ENCODE measurements at places on chromosomes 2 and 18.

DNA sequence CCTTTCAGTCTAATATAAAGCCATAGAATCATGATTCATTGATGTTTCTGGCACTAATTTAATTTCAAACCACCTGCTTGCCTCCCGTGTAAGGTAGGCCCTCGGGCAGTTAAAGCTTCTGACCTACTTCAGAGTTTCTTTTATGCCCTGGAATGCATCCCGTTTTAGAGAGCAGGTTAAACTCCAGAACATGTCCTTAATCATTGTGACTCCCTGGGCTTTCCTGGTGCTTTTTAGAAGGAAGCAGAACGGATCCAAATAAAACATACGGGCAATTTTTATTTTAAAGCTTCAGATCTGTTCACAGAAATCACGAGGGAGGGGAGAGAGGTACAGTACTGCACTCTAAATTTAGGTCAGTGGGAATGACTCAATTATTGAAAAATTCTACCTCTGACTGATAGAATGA, 134.8 kb downstream of the GCA start:
- DNase-seq = no peak

DNA sequence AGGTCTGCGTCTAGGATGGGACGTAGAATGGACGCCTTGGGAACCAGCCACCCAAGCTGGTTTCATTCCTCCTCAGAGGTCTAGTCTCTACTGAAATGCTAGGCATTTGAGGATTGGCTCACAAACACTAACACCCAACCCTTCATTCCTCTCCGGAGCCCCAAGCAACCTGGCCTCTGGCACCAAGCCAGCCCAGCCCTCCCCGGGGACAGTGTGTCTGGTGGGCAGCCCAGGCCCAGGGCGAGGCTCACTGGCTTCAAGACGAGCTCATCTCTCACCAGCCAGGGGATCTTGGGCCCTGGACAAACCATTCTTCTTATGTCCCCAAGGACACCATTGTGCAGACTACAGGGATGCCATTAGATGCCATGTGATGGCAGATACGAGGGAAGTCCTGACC, 182.5 kb downstream of the CTIF start:
- no peak for DNase-seq

DNA sequence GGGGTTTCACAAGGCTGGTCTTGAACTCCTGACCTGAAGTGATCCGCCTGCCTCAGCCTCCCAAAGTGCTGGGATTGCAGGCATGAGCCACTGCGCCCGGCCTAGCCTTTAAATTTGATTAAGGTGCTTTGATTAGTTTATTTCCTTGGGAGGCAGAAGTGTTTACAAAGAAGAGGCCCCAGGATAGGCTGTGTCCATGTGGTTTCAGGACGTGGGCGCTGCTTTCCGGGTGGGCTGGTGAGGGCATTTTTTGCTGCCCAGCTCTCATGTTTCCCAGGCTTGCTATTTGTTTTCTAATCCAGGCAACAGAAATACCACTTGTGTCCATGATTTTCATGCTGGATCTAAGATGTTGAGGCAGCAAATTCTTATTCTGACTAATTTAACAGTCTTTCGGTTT, 124.2 kb downstream of the SH3RF3 start:
- DNase-seq = no peak

DNA sequence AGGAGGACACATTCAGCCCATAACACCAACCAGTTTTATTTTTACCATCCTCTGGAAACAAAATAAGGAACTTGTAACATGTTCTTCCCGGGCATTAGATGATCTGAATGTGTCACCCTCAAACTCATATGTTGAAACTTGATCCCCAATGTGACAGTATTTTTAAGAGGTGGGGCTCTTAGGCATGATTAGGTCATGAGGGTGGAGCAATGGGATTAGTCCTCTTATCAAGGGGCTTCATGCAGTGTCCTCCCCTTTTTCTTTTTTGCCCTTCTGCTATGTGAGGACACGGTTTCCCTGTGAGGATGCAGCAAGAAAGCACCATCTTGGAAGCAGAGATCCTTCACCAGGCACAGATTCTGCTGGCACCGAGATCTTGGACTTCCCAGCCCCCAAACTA, 401.5 kb upstream of the TRIB2 start:
- DNase-seq = no peak

DNA sequence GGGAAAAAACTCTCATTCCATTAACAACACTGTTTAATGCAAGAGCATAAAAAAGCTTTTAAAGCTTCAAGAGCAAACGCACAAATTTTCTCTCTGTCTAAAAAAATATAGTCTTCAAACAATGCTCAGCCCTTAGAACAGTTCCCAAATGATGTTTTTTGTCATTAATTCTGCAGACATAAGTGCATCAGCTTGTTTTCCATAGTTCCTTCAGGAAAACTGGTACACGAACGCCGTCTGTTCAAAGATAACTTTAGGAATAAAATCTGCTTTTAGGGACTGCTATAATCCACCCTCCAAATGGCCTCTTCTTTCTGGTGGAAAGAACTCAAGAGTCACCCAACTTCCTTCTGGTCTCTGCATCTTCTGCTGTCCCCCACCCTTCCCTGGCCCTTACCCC, 98.2 kb upstream of the SLC66A3 start:
- no peak for DNase-seq

DNA sequence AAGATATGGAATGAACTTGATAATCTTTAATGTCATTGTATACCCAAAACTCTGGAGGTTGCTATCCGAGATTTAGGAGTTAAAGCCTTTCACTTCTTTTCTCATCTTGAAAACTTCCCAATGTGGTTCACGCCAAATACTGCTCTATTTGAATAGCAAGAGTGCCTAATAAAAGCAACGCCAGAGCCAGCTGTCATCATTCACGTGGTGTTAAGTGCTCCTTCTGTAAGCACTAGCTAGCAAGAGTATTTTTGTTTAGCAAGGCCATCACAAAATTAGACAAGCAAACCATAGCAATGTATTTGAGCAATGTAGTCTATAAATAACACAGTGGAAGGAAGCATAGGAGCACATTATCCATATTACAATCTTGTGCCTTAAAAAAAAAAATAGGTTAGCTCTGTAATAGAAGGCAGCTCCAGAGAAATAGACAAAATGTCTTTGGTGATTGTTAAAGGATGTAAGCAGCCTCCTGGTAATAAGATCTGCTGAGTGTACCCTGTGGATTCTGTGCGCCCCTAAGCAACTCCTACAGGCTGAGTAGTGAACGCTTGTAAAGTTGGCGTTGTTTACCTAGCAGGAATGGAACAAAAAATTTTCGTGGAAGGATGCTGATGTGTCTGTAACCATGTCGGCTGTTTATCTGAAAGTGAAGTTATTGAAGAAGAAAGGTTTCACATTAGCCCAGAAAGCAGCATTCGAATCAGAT, 518.0 kb downstream of the CNTNAP5 start:
- DNase-seq = no peak

DNA sequence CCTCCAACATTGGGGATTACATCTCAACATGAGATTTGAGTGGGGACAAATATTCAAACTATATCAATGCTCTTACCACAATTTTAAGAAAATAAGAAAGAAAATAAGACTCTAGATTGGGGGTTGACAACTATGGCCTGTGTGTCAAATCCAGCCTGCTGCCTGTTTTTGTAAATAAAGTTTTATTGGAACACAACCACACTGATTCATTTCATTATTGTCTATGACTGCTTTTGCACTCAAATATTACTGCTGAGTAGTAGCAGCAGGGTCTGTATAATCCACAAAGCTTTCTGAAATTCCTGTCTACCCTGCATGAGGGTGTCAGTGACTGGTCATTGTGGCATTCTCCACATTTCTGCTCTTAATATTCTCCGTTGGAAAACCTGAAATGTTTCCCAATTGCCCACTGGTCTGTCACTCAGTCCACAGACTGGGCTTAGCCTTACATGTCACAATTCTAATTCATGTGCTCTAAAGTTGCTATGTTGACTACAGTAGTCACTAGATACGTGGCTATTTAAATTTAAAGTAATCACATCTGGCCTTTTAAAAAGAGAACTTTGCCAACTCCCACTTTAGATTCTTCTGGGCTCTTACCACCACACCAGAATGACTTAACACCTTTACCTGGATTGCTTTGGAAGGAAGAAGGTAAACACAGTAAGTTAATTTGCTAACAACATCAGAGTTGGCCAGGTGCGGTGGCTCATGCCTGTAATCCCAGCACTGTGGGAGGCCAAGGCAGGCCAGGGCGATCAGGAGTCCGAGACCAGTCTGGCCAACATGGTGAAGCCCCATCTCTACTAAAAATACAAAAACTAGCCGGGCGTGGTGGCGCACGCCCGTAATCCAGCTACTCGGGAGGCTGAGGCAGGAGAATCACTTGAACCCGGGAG, 86.9 kb downstream of the CLHC1 start:
- no peak for DNase-seq

DNA sequence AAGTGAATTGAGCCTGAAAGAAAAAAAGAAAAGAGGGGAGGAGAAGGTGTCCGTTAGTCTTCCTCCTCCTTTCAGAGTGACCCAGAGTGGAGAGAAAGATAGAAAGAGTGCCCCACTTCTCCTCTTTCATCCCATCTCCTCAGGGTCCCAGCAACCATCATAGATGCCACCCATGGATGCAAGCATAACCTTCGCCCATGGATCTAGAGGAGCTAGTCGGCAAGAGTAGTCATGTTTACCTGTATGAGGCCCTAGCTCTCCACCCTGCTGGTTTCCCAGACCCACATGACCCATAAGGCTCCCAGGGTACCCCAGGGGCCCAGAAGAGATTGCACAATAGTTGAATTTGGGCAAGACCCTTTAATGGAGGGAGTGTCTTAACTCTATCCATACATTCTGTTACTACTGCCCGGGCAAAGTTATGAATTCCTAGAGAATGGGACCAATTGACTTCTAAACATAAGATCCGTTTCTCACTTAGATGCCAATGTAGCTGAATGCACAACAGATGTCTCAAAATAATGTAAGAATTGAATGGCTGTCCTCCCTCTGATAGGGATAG, 56.1 kb upstream of the CDCA7 start:
- DNase-seq = no peak

- DNase-seq = no peak
Observed at GRCh38 chr2:121398853-121399252, 113.9 kb upstream of the TFCP2L1 start.

- no peak for DNase-seq
Observed at GRCh38 chr18:36849288-36850006, 20.5 kb downstream of the KIAA1328 start.

- peak; percentile 40 for DNase-seq
Observed at GRCh38 chr2:144364944-144365738, 154.8 kb downstream of the ZEB2 start.

DNA sequence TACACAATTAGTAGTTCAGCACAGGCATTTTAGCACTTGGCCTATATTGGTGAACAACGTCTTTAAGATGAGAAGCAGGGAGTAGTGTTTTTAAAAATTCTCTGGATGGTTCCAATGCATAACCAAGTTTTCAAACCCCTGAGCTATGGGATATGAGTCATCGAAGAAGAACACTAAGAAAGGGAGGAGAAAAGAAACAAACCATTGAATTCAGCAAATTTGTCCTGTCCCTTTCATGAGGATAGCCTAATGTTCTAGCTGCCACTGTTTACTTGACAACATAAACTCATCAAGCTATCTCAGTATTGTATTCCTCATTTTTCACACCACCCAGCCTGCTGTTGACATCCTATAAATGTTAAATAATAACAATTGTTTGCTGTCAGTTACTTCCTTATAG, 158.0 kb downstream of the BARD1 start:
- no peak for DNase-seq

DNA sequence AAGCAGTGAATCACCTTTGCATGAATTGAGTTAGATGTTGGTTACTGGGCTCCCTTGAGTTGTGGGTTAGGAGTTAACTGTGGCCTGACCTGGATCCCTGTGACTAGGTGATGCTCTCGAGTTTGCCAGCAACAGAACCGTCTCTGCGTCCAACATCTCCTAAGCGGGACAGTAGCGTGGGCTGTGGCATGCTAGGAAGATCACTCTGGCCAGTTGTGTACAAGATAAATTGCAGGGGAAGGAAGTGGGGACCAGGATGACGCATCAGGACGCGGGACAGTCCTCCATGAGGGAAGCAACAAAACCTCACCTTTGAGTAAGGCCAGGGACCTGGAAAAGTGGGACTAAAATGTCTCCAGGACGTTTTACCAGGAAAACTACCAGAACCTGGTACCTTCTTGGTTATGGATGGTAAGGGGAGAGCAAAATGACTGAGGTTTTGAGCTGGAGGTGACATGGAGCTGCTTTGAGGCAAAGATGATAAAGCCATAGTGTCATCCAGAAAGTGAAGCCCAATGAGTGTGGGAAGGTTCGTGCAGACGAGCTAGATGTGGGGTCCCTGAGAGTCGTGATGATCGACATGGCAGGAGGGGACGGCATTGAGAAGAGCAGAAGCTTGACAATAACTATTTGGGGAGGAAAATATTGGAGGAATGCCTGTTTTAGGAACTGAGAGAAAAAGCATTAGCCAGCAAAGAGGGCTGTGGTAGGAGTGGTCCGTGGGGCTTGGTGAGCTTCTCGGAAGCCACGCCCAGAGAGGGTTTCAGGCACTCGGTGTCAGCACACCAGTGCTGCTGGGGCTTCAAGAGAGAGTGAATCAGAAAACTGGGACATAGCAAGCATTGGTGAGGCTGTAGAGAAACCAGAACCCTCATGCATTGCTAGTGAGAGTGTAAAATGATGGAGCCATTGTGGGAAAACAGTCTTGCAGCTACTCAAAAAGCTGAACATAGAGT, 95.1 kb downstream of the SMAD7 start:
- DNase-seq = no peak

GRCh38 chr2:232365621-232366321, 12.8 kb upstream of the ALPP start:
- no peak for DNase-seq

- no peak for DNase-seq
Observed at GRCh38 chr2:55138014-55138881, 88.0 kb upstream of the RTN4 start.

DNA sequence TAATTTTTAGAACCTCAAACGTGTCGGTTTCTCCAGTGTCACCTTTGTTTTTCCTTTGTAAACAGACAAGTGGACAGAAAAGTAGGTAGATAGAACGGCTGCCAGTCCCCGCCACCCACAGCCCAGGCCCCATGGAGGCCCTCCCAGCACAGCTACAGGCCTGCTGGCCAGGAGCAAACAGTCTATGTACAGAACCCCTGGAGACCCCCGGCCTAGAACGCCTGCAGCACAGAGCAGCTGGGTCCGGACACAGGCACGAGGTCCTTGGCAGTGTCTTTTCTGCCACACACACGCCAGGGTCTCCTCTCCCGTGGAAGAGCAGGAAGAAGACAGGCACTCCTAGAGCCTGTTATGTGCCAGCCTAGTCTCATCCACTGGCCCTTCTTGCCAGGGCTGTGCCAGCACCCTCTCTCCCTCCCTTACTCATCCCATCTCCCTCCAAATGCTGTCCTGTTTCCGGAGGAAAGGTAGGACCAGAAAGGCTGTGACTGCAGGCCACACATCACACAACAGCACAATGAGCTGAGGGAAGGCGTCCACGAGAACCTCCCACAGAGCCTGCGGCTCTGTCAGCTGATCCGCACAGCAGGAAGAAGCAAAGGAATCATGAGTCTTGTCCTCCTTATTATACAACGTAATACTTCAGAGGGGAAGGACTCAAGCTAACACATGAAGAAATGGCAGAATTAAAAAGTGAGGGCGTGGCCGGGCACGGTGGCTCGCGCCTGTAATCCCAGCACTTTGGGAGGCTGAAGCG, 7.7 kb downstream of the DTYMK start:
- no peak for DNase-seq

DNA sequence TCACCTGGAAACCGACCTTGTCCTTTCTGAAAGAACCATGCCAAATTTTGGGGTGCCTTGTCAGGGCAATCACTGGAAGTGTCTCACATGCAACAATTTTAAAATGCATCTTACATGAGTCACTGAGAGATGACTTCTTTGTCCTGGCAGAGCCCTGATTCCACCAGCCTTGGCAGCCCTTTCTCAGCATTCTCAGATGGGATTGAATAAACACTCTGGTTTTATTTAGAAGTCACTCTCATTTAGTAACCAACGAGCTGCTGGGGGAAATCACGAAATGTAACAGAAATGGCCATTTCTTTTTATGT, 3.8 kb upstream of the ATP8B1 start:
- no peak for DNase-seq
